ENCODE measurements at places on chromosomes 13 and 19. TPM values are rescaled to one million over a fixed set of nuclear protein-coding genes. Genes with fewer than 3 reads are reported as not detected.

DNA sequence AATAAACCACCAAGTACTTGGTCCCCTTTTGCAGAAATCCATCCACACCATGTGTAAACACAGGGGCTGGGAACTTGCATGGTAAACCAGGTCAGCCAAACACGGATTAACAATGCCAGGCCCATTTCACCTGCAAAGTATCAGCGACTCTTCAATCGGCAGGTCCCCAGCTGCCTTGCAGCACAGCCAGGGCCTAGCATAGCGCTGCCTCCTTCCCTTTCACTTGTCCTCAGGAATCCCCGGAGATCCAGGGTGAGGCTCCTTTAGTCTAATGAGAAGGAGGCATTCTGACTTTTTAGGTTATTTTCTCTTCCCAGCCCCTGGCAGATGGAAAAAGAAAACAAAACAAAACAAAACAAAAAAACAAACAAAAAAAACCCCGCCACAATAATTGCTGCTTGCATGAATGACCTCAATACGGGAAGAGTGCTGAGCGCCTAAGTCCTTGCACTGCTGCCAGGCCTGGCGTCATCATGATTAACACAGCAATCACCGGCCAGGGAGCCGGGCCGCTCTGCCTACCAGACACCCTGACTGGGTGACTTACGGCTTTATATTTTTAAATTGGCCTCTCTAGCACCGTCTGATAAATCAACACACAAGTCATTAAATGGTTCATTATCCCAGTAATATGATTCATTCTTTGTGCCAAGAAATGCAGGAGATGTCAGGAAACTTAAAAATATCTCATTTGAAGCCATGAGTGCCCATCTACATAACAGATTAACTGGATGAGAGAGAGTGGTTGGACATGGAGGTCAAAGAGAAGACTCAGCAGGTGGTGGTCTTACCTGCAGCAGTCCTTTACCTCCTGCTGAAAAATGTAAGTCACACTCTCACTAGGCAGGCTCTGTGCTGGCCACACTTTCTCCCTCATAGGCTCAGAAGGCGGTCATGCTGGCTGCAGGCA lies 692.7 kb downstream of the UQCRFS1 start:
- no peaks in the 10 kb centered on the region for H3K4me1 ChIP-seq
- no peak for DNase-seq
- no peak overlapping the region for H3K4me3 ChIP-seq
- H3K36me3 ChIP-seq, result no peaks in the 10 kb centered on the region

DNA sequence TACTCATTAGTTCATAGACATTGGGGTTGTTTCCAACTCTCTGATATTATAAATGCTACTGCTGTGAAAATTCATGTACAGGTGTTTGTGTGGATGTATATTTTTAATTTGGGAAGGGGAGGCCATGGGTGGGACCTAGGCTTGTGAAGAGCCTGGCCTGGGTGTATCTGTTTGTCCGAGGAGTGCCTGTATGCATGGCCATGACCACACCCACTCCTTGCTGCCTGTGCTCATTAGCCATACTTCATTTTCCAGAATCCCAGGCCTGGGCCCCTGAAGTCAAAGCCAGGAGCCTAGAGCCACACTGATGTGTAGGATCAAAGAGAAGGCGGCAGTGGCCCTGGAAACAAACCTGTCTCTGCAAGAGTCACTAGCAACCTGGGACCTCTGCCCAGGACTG lies 10.4 kb downstream of the ERVK3-1 start:
- DNase-seq, result no peak
- no peak overlapping the region for H3K27ac ChIP-seq
- H3K36me3 ChIP-seq, result no peaks in the 10 kb centered on the region
- no peaks in the 10 kb centered on the region for H3K27me3 ChIP-seq

Gene LYL1
- 141 TPM for polyA plus RNA-seq

- DNase-seq, result no peak
- H3K4me3 ChIP-seq, result no peak overlapping the region
- no peak overlapping the region for H3K27ac ChIP-seq
- no peaks in the 10 kb centered on the region for H3K4me1 ChIP-seq
Measured at GRCh38 chr19:16519230-16519687, 23.0 kb downstream of the CHERP start.

DNA sequence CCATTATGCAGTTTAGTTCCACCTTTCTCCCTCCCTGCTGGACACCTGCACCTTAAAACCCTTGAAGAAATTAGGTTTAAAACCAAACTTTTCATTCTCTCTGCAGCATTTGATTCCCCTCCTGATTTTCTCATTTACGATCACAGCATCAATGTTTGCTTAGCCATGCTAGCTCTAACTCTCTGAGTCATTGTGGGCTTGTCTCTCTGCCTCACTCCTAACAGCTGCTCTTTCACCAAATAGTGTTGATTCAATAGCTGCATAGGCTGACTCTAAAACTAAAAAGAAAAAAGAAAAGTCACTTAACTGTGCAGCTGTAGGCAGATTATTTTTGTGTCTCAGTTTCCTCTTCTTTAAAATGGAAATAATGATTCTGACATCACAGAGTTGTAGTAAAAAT lies 1124.9 kb downstream of the DIAPH3 start:
- no peaks in the 10 kb centered on the region for H3K4me1 ChIP-seq
- no peaks in the 10 kb centered on the region for H3K36me3 ChIP-seq
- H3K27ac ChIP-seq, result no peak overlapping the region

DNA sequence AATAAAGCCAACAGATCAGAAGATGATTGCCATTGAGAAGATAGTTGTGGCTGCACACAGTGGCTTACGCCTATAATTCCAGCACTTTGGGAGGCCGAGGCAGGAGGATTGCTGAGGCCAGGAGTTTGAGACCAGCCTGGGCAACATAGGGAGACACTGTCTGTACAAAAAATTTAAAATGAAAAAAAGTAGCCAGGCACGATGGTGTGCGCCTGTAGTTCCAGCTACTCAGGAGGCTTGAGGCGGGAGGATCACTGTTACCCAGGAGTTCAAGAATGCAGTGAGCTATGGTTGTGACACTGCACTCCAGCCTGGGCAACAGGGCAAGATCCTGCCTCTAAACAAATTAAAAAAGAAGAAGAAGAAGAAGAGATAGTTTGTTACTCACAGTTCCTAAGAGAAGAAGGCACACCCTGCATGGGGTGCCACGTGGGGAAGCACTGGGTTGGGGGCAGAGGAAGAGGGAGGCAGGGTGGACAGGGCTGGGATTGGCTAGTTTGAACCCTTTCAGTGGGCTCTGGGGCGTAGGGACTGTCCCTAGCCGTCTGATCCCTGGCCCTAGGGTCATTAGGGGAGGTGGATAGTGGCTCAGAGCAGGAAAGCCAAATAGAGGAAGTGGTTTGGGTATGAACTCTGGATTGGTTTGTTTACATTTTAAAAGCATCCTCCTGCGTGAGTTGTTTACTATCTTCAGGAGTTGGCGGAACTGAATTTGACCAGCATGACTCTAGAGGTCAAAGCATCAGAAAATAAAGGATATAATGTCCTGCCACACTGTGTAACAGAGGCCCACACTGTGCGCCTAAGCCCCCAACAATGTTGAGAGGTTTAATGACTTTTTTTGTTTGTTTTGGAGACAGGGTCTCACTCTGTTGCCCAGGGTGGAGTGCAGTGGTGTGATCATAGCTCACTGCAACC lies 60.5 kb upstream of the MEDAG start:
- no peaks in the 10 kb centered on the region for H3K27me3 ChIP-seq
- no peaks in the 10 kb centered on the region for H3K36me3 ChIP-seq
- no peak overlapping the region for H3K27ac ChIP-seq
- no peak for DNase-seq

DNA sequence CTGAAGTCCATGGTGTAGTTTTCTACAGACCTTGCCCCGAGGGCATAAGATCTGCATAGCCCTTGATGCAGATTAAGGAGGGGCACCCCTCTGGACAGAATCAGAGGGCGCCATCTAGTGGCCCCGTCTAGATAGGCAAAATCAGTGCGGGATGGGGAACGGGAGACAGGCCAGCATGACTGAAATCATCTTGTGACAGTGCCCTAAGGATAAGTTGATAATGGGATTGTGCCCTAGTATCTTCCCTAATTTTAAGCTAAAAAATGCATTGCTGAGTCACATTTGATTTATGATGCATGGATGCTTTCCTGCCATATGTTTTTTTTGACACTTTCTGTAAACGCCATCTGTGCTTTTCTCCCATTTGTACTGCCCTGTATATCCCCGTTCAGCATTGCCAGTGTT lies 19.0 kb upstream of the GPI start:
- H3K27me3 ChIP-seq, result no peaks in the 10 kb centered on the region
- H3K36me3 ChIP-seq, result peaks cover 18% of the 10 kb centered on the region
- H3K4me3 ChIP-seq, result no peak overlapping the region
- no peaks in the 10 kb centered on the region for H3K4me1 ChIP-seq

Gene KLC3
- polyA plus RNA-seq, result not detected

DNA sequence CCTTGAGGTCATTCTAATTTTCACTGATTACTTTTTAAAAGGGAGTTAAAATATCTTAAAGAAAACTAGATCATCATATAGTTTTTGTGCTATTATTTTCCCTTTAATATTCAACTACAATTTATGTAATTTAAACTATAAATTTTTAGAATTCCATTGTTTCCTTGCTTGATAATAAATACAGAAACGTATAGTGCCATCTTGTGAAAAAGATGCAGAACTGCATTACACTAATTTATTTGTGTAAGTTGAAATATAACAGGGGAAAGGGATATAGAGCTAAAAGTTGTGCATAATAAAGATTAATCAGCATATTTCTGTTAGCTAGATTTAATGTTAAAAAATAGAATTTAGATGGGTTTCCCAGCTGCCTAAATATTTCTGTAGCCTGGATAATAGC lies 61.5 kb upstream of the TDRD3 start:
- DNase-seq, result peak; percentile 37
- peaks cover 7% of the 10 kb centered on the region for H3K4me1 ChIP-seq
- H3K4me3 ChIP-seq, result no peak overlapping the region
- peaks cover 17% of the 10 kb centered on the region for H3K27me3 ChIP-seq

DNA sequence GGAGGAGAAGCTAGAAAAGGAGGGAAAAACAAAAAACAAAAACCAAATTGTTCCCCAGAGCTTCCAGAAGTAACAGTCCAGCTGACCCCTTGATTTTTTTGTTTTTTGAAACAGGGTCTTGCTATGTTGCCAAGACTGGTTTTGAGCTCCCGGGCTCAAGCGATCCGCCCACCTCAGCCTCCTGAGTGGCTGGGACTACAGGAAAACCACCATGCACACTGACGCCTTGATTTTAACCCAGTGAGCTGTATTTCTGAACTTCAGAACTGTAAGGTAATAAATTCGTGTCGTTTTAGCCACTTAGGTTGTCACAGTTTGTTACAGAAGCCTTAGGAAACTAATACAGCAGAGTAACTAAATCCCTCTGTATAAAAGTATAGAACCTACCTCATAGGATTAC lies 1.1 kb upstream of the NEK3 start:
- H3K27me3 ChIP-seq, result no peaks in the 10 kb centered on the region
- no peak for DNase-seq
- H3K4me1 ChIP-seq, result peaks cover 61% of the 10 kb centered on the region
- no peak overlapping the region for H3K4me3 ChIP-seq

DNA sequence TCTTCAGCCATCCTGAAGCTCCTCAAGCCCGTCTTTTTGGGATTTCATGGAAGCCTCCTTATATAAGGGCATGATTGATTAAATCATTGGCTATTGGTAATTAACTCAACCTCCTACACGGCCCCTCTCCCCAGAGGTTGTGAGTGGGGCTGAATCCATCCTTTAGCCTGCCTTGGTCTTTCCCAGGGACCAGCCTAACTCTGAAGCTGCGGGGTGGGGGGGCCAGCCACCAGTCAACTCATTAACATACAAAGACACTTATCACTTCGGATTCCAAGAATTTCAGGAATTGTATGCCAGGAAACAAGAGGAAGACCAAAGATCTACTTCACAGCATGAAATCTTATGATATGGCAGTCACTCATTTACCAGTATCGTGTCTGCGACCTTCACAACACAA lies 9.9 kb downstream of the COL4A1 start:
- no peaks in the 10 kb centered on the region for H3K27me3 ChIP-seq
- no peak overlapping the region for H3K27ac ChIP-seq
- no peaks in the 10 kb centered on the region for H3K36me3 ChIP-seq
- no peak overlapping the region for H3K4me3 ChIP-seq
- peaks cover 48% of the 10 kb centered on the region for H3K4me1 ChIP-seq

DNA sequence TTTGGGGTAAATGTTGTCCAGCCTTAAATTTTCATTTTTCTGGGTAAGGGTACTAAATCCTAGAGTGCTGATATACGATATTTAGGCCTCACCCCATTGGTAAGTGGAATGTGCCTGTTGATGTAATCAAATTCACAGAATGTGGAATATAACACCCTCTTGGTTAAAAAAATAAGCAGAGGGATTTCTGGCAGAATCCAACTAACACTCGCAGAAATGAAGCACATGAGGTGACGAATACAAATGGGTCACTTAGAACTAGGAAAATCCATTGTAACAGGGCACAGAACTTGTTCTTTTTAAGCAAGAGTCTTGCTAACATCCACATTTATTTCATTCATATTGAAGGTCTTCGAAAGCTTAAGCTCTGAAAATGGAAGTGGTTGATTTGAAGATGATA lies 320.3 kb downstream of the SHISA2 start:
- no peaks in the 10 kb centered on the region for H3K27me3 ChIP-seq
- no peaks in the 10 kb centered on the region for H3K36me3 ChIP-seq
- no peak overlapping the region for H3K4me3 ChIP-seq
- H3K27ac ChIP-seq, result no peak overlapping the region
- no peak for DNase-seq

GRCh38 chr19:5484398-5485285 lies 29.4 kb downstream of the ZNRF4 start:
- no peaks in the 10 kb centered on the region for H3K4me1 ChIP-seq
- H3K36me3 ChIP-seq, result no peaks in the 10 kb centered on the region
- H3K4me3 ChIP-seq, result no peak overlapping the region
- no peak overlapping the region for H3K27ac ChIP-seq
- H3K27me3 ChIP-seq, result no peaks in the 10 kb centered on the region
- DNase-seq, result no peak

DNA sequence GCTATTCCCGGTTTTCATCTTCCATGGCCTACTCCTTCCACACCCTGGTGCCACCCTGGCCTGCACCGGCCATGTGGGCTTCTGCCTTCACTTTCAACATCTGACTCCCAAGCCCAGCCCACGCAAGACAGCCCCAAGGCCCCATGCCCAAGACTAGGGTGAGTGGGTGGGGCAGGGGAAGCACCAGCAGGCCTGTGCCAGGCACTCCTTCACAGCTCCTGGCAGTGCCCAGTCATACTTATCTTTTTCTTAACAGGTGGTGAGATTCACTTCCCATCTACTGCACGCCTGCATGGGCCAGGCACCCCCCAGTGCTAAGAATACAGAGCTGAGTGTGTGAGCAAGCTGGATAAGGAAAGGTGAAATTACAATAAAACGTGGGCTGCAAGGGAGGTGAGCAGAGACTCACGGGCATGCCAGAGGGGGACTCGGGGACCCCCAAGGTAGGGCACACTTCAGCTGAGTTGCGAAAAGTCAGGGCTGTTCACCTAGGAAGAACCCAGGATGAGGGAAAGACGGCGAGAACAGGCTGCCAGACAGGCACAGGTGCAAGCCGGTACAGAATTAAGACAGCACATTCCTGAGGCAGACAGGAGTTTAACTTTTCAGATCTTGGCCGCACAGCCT lies 55.7 kb downstream of the COL4A1 start:
- H3K36me3 ChIP-seq, result peaks cover 3% of the 10 kb centered on the region
- DNase-seq, result no peak

- H3K4me1 ChIP-seq, result no peaks in the 10 kb centered on the region
- H3K27me3 ChIP-seq, result peaks cover 13% of the 10 kb centered on the region
- H3K4me3 ChIP-seq, result no peak overlapping the region
Measured at GRCh38 chr13:27298849-27299248, 28.2 kb downstream of the RASL11A start.

Gene CEACAM20
- polyA plus RNA-seq, result 0.06 TPM

GRCh38 chr19:53981376-53981951 lies 10.0 kb upstream of the CACNG6 start:
- peak overlapping the region; percentile 73 for H3K27ac ChIP-seq
- H3K27me3 ChIP-seq, result no peaks in the 10 kb centered on the region
- H3K4me1 ChIP-seq, result peaks cover 19% of the 10 kb centered on the region
- H3K36me3 ChIP-seq, result no peaks in the 10 kb centered on the region
- DNase-seq, result no peak
- peak overlapping the region; percentile 43 for H3K4me3 ChIP-seq

Data from endothelial cell of umbilical vein (primary cell).